Right lobe of liver (tissue), 6 donors: ENCODE measurements at places on chromosomes 11 and 22.

GRCh38 chr11:2002807-2003206, 5.2 kb upstream of the H19 start:
- DNase-seq, result no peak

GRCh38 chr11:2395856-2396255, 4.7 kb upstream of the TSSC4 start:
- no peak for DNase-seq

- peak; percentile 22 for DNase-seq
Observed at GRCh38 chr22:46090631-46091201, 59.6 kb upstream of the PPARA start.

DNA sequence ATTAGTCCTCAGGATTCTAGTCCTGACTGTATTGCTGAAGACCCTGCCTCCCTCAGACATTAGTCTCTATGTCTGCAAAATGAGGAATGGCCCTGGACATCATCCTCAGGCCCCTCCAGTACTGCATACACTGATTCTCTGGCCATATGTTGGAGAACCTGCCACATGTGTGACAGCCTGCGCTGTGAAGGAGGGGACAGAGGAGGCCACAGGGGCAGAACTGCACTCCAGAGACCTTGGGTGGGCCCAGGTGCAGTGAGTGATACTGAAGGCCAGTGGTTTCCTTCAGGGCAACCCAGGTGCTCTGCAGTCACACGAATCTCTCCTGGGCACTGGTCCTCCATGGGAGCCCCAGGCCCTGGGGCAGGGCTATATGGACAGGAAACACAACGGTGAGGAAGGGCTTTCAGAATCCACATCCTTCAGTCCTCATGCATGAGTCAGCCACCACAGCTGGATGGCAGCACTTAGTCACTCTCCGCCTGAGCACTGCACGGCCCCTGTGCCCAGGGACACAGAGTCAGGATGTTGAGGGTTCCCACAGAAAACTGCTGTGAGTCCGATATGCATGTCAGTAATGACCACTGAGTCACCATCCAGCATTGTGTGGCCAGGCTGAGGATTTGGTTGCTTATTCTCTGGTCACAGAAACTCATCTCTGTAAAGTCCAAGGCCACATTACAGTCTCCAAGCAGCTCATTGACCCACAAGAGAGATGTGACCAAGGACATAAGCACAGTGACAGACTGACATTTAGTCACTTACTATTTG, 39.7 kb downstream of the ME3 start:
- DNase-seq, result no peak

DNA sequence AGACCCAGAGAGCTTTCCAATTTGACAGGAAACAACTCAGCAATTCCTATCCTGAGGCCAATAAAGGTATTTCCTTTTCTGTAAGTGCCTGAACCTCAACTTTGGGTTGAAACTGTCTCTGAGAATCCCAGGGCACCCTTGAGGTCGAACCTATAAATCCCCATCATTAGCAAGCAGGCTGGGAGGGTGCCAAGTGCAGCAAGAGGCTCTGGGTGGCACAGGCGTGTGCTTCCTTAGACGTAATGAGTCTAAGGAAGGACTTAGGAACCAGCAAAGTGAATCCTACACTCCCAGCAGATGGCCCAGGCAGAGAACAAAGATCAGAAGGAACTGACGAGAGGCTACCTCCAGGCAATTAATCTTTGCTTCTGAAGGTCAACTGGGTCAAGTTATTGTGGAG, 234.3 kb upstream of the NARS2 start:
- DNase-seq, result no peak

DNA sequence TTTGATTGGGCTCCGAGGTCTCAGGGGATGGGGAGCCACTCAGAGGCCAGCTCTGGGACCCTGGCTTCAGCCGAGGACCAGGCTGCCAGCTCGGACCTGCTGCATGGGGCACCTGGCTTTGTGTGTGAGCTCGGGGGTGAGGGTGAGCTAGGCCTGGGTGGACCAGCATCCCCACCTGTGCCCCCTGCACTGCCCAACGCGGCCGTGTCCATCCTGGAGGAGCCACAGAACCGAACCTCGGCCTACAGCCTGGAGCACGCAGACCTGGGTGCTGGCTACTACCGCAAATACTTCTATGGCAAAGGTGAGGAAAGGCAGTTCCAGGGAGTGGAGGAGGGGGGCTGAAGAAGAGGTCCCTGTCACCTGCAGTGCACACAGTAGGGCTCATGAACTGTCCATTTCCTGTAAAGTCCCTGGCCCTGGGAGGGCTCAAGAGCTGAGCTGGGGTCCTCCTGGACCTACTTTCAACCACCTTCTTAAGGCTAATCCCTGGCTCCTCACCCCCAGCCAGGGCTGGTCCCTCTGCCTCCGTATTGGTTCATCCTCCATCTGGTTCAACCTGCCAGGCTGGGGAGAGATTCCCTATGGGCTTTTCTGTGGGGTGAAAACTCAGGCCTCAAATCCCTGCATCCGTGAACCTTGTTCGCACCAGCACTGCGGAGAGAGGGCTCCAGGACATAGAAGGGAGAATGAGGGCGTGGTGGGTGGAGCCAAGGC, 3.6 kb downstream of the SIPA1 start:
- DNase-seq, result peak; percentile 55

GRCh38 chr11:10522276-10522675, 18.7 kb downstream of the RNF141 start:
- DNase-seq, result no peak

- DNase-seq, result no peak
Observed at GRCh38 chr22:24037851-24038765, 27.0 kb downstream of the CABIN1 start.

- no peak for DNase-seq
Observed at GRCh38 chr11:109140857-109141515, 281.0 kb upstream of the C11orf87 start.

- DNase-seq, result no peak
Observed at GRCh38 chr11:68041617-68042218, 2.9 kb downstream of the TCIRG1 start.

DNA sequence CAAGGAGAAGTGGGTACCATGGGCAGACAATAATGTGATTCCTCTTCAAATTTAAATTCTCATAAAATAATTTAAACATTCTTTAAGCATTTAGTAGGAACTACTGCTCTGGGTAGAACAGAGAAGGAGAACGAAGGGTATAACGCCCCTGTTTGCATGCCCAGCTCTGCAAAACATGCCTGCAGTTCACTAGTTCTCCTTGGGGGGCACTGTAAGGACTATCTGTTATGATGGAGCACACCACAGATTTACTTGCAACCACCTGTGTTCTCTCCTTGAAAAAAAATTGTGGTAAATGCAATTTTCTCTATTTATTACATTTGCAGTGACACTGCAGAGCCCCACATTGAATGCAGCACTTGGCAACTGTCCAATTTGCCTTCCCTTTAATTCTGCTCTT, 100.3 kb downstream of the GUCY1A2 start:
- DNase-seq, result no peak

- no peak for DNase-seq
Observed at GRCh38 chr11:42976636-42977217, 335.1 kb upstream of the API5 start.

DNA sequence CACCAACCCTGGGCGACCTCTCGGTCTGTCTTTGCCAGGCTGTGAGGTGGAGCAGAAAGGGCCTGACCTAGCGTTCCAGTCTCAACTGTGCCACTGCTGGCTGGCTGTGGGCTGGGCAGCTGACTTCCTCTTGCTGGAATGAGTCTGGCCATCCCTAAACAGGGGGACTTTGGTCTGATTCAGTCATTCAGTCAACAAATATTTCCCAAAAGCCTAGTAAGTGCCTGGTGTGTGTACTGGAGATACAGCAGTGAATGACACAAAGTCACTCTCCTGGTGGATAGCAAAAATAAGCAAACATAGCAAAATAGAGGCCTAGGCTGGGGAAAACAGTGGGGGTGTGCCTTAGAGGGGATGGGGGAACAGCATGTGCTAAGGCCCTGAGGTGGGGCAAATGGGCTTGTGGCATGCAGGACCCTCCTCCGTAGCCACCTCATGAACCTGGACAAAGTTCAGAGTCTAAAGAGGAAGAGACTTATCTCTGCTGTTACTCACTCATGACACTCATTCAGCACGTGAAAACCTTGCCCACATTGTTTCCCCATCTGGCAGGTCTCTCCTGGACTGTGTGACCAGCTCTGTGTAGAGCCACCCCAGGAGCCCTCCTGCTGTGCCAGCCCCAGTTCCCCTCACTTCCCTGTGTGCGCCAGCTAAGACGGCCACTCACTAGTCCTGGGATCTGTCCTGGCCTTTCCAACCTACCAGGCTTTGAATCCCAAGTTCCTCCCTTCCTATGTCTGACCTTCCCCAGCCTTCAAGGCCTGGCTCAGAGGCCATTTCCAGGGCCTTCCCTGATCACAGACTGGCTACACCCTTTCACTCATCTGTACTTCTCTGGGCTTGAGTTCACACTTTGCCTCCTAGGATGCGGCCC, 4.7 kb downstream of the GUCD1 start:
- DNase-seq, result peak; percentile 95

- no peak for DNase-seq
Observed at GRCh38 chr11:102306048-102306597, 11.2 kb upstream of the BIRC3 start.

GRCh38 chr22:31100762-31101525, 6.4 kb downstream of the SELENOM start:
- DNase-seq, result no peak

DNA sequence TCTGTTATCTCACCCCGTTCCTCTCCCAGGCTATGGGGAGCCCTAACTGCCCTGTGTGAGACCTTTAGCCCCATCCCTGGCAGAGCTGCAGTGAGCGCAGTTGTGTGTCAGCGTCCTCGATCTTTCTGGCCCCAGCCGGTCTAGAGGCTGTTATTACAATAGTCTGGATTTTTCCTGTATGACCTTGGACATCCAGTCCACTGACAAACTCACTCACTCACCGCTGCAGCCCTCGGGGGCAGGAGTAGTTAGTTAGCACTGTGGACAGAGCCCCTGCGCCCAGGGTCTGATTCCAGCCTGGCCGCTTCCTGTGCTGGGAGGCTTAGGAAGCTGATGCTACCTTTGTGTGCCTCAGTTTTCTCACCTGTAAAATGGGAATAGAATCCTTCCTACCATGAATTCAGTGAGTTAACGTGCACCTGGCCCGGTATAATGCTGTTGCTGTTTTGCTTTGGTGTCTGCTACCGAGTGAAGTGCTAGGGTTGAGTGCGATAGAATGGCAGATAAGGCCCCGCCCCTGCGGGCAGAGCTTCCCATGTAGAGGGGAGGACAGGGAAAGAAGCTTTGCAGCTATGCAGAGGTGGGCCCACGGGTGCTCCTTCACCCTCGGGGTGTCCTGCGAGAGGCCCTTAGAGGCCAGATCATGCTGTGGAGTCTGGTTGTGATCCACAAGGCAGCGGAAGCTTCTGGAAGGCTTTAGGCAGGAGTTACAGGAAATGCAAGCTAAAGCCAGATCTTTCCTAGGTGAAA, 3.0 kb downstream of the LRP5 start:
- DNase-seq, result peak; percentile 92

DNA sequence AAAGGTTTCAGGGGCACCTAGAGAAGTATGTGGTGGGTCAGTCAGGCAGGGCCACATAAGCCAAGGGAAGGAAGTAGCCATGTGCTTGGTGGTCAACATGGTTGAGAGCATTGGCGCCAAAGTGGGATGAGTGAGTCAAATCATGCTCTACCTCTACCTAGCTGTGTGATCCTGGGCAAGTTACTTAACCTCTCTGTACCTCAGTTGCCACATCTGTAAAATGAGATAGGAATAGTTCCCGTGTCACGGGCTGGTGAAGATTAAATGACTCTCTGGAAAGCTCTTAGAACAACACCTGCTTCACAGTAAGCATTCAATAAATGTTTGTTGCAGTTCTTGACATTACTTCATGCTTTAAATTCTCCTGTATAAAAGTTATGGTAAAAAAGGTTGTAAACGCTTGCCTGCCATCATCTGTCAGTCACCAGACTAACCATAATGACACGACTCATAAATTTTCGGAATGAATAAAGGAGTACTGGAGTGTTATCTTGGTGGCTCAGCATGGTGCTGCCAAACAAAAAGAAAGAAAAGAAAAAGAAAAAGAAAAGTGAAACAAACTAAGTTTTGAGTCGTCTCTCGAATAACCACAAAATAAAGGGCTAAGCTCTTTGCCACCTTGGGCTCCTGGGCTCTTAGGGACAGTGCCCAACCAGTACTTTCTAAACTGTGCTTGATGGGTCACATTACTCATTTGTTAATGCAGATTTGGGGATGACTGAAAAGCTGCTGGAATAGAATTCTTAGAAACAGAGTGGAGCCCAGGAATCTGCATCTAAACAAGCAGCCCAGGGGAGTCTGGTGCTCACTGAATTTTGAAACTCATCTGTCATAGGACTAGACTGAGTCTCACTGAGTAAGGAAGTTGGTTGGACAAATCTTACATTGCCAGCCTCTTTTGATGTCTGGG, 107.6 kb downstream of the LDLRAD3 start:
- no peak for DNase-seq

DNA sequence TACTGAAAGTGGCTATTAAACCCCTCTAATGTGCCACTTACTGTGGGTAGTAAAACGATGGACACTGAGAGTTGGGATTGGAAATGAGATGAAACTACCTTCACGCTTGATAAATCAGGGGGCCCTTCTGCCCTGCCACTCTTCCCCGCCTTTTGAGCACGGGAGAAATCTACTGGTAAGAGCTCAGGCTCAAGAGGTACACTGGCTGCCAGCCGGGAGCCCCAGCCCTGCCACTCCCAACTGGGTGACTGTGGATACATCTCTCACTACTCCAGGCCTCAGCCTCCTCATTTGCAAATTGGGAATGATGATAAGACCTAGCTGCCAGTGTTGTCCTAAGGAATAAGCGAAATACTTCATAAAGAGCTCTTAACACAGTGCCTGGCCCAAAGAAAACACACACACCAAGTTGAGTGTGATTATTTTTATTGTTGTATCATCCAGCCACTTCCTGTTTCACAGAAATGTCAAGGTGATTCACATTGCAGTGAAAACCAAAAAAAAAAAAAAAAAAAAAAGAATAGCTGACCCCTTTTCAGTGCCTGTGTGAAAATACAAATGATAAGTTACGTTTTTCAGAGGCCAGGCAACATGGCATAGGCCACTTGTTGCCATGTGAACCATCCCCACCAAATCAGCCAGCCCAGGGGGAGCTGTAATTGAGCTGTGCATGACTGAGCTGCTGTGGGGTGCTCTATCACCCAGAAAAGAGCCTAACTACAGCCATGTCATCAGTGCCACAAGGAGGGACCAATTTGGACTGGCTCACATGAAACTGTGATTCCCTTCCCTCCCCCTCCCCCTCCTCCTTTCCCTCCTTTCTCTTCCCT, 4.4 kb upstream of the ZNRD2 start:
- DNase-seq, result no peak

DNA sequence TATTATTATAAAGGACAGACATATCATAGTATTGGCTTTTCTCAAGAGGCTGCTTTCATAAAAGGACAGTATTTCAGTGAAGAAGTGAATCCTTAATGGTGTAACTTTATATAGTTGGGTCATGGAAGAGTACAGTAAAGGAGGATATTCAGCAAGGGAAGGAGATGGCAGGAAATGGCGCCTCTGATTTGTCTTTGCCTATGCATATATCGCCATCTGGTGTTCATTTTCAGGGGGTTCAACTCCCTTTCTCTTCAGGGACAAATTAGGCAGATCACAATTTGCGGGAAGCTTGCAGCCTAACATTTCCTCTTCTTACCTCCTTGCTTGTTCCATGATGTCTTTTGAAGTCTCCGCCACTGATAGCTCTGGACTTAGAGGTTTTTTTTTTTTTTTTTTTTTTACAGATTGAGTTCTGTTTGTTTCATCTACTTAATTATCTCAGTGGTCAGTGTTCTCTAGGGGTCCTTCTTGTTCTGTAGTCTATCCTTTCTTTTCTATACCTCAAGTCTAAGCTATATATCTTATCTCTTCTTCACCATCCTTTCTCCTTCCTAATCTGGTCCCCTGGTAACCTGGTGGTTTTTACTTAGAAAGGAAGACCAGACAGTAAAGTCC, 21.8 kb upstream of the RRM1 start:
- peak; percentile 55 for DNase-seq

- no peak for DNase-seq
Observed at GRCh38 chr11:394034-394857, at the start of gene PKP3. PKP3 (plus strand) TSS chr11:394209; CDS start chr11:394293, 84 bp downstream.
